ENCODE measurements at places on chromosomes 5 and 9.

GRCh38 chr5:71905834-71906711, 187.0 kb downstream of the CARTPT start:
- no peak for DNase-seq

DNA sequence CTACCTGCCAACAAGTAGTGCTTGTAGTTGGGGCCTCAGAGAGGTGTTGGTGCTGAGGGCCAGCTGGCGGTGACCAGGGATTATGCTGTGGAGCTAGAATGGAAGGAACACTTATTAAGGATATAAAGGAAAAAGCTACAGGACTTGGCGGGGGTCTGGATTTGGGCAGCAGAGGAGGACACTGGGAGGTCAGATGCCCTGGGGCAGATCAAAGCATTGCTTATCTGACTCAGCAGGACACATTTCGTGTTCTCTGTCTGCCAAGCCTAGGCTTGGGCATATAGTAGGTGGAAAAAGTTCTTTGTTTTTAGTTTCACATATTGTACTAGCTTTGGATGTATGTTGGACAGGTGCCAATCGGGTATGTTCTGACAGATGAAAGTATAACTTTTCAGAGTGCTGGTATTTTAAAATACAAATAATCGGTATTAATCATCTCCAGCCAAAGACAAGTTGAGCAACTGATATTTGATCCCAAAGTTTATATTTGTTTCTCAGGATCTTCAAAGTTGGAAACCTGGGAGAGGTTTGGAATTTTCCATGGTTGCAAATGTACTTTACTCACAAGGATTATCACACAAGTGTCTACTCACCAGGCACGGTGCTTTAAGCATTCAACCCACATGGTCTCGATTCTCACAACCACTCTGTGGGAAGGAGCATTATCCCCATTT, 69.4 kb downstream of the IQGAP2 start:
- no peak for DNase-seq

- peak; percentile 18 for DNase-seq
These were observed 28.2 kb downstream of the WDR41 start for GRCh38 chr5:77463905-77464304.

GRCh38 chr9:36739373-36740116, 166.8 kb downstream of the MELK start:
- no peak for DNase-seq

GRCh38 chr9:102038006-102038405, 299.6 kb upstream of the GRIN3A start:
- DNase-seq = no peak

GRCh38 chr9:77953590-77953989, 78.0 kb downstream of the GNAQ start:
- DNase-seq = no peak

DNA sequence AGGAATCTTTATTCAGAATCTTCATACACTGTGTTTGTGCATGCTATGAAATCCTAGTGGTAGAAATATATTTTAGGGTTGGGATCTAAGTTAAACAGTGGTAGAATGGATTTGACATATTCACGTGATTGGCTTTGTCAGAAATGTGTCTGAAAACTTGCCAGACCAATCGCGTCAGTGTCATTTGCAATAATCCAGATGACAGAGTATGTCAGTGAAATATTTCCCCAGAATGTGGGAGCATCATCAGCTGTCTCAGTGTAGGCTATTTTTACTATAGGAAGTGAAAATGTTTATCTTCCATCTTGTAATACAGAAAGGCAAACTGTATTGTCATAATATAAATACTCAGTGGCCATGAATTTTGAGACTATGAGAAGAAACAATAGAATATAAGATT, 220.6 kb upstream of the EDIL3 start:
- DNase-seq = peak; percentile 58

- peak; percentile 1 for DNase-seq
These were observed 191.9 kb upstream of the SEMA6A start for GRCh38 chr5:116766470-116766947.

DNA sequence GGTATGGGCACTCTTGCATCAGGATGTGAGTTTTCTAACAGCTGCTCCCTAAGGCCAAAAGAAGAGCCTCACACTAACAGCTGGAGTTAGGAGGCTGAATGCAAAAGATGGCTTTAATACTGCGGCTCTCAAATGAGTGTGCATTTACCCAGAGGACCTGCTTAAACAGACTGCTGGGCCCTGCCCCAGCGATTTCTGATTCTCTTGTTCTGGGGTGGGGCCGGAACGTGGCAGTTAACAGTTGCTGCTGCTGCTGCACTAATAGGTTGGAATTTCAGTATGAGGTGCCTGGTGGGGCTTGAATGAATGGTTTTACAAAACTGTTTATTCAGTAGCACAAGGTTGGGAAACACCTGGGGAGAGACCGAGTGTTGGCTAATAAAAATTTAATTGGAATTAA, 26.1 kb downstream of the HMGCR start:
- DNase-seq = no peak

All from inflammatory macrophage treated with lipopolysaccharide for 1 hour (primary cell).